Hypothalamus (tissue), 51 donors: ENCODE measurements at places on chromosomes 3 and 15.

DNA sequence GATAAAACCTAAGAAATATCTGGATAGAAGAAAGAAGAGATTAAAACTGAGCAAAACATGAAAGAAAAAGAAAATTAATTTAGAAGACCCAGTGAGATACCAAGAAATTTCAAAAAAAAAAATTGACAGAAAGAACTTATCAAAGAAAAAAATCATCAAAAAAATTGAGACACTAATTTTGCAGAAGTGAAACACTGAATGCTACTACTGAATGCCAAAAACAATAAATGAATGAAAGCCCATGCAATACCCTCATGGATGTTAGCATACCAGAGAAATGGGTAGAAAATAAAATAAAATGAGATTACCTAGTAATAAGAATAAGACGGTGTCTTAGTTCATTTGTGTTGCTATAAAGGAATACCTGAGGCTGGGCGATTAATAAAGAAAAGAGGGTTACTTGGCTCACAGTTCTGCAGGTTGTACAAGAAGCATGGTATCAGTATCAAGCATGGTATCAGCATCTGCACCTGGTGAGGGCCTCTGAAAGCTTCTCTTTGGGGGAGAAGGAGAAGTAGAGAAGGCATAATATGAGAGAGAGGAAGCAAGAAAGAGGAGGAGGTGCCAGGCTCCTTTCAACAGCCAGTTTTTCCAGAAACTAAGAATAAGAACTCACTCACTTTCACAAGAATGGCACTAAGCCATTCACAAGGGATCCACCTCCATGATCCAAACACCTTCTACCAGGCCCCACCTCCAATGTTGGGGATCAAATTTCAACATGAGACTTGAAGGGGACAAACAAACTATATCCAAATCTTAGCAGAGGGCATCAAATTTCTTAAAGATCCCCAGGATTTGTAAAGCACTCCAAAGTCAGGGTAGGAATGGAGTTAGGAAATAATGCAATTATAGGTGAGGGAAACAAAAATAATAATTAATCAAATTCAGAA, 73.2 kb downstream of the BTLA start:
- DNase-seq: no peak

GRCh38 chr15:91246998-91247397, 146.9 kb downstream of the SV2B start:
- no peak for DNase-seq

- DNase-seq: no peak
Measured at GRCh38 chr15:101193806-101194545, 57.9 kb downstream of the CHSY1 start.

DNA sequence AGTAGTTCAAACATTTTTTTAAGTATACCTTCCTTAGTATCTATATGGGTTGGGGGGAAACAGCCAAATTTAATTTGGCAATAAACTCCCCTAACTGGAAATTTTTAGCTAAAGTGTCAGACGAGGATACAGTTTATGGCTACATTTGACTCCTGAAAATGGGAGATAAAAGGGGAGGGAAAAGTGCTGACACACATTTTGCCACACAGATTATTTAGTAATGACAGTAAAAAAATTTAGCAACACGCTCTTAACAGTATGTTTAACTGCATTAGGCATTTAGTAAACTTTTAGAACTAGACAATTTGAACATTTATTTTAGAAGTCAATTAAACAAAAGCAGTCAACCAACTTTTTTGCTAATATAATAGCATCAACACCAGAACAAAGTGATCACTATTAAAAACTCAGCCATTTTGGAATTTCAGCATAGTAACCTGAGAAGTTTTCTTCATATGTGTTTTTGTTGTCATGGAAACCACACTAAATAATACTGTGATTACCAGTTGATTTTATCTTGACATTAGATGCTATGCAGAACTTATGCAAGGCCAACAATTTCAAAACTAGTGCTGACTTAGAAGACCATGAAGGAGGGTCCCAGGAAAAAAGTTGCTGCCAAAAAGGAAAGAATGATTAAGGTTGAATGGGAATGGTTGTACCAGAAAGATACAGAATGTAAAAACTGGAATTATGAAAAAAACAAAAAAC, 47.0 kb upstream of the TFG start:
- no peak for DNase-seq

DNA sequence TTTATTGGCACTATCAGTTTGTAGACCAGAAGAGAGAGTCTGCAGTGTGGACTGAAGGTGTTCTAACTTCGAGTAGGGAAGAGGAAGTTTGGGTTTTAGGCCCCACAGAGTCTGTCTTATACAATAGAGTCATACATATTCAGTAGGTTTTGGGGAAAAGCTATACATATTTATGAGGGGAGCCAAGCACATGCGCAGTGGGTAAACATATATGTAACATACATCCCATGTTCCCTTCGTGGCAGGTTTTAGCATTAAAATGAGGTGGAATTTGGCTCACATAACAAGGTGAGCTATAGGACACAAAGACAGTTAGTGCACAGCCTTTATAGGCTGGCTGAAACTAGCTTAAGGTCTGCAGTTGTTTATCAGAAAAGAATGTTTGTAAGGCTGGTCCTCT, 4.9 kb downstream of the GALK2 start:
- no peak for DNase-seq

DNA sequence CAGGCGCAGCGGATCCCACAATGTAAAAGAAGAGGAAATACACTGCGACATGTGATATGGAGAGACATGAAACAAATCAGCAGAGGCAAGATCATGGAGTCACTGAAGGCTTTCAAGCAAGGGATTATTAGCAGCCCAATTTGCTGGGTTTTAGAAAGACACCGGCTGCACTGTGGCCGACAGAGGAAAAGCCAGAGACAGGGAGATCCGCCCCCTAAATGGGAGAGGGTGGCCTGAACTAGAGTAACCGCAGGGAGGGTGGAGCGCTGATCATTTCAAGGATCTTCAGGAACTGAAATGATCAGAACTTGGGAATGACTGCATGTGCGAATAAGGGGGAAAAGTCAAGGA, 612 bp upstream of the C15orf40 start:
- no peak for DNase-seq

- no peak for DNase-seq
Measured at GRCh38 chr3:123540285-123540684, 44.6 kb downstream of the HACD2 start.

- no peak for DNase-seq
Measured at GRCh38 chr3:160444411-160444810, 5.2 kb downstream of the TRIM59 start.

DNA sequence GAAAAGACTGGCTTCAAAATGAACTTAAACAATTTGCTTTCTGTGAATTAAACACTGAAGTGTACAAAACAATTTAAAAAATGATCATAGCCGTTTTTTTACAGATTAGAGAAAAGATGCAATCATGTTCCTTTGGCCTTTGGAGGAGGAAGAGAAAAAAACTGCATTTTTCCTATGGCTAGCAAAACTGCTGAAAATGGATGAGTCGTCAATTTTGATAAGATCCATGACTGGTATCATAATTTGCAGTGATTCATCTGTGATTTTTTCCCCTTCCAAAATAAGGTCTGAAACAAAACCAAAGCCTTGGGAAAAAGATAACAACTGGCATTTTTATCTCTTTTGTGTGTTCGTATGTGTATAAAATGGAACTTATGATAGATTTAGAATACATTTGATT, 255.6 kb upstream of the SATB1 start:
- no peak for DNase-seq

DNA sequence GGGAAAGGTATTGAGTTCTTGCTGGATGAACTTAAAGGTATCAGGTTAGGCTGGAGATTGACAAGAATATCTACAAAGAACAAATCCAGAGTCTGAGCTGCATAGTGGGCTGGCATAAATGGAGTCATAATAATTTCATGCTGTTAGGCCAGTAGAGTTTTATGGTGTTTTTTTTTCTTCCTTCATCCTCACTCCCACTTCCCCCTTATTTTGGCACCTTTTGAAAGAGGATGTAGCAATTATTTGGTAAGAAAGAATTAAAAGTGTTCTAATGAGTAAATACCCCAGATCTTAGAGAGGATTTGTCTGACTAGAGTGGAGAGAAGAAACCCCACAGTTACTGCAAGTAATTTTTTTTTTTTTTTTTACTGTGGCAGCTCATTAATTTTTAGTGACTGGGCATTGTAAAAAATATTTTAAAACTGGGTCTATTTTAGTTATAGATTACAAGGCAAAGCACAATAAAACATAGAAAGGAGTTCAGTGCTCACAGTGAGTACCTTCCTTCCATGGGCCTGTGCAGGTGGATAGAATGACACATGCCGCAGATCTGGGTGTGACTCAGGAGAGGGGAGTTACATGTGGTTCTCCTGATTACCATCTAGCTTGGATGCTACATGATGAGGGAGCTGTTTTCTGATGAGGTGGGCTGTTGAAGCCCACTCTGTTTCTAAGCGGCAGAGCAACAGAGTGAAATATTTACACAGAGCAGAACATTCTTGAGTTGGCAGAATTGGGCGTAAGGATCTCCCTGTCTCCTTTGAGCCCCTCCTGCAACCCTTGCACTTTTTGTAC, 5.3 kb downstream of the EDEM1 start:
- no peak for DNase-seq

- no peak for DNase-seq
Measured at GRCh38 chr3:141085343-141086070, 34.4 kb downstream of the SPSB4 start.

DNA sequence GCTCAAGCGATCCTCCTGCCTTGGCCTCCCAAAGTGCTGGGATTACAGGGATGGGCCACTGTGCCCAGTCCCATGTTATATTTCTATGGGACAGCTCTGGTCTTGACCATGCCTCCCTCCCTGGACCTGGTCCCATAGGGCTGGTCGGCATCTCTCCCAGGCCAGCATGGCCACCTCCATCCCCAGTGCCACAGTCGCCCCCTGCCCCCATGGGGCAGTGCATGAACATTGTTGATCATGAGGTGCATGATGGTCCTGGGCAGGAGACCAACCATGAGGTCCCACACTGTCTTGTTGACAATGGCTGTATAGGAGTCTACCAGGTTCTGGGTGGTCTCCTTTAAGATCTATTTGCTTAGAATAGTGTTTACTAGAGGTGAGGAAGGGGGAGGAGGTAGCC, 6.5 kb downstream of the RPS17 start:
- DNase-seq: no peak

- DNase-seq: no peak
Measured at GRCh38 chr15:30008156-30008555, 74.6 kb upstream of the GOLGA8J start.

DNA sequence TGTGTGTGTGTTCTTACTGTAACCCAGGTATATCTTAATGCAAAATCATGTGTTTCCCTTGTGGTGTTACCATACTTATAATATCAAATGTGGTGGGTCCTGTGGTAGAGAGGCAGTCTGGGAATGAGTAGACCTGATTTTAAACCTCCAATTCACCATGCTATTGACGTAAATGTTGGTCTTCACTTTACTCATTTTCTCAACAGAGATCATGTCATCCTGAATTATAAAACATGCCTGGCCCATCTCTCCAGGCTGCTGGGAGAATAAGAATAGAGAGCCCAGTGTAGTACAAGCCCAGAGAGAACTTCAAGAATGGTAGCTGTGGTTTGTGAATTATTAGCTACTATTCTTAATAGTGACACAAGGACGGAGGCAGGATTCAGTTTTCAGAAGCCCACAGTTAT, 88.1 kb downstream of the MBNL1 start:
- DNase-seq: no peak

- DNase-seq: no peak
Measured at GRCh38 chr15:91988655-91989054, 135.1 kb downstream of the SLCO3A1 start.

DNA sequence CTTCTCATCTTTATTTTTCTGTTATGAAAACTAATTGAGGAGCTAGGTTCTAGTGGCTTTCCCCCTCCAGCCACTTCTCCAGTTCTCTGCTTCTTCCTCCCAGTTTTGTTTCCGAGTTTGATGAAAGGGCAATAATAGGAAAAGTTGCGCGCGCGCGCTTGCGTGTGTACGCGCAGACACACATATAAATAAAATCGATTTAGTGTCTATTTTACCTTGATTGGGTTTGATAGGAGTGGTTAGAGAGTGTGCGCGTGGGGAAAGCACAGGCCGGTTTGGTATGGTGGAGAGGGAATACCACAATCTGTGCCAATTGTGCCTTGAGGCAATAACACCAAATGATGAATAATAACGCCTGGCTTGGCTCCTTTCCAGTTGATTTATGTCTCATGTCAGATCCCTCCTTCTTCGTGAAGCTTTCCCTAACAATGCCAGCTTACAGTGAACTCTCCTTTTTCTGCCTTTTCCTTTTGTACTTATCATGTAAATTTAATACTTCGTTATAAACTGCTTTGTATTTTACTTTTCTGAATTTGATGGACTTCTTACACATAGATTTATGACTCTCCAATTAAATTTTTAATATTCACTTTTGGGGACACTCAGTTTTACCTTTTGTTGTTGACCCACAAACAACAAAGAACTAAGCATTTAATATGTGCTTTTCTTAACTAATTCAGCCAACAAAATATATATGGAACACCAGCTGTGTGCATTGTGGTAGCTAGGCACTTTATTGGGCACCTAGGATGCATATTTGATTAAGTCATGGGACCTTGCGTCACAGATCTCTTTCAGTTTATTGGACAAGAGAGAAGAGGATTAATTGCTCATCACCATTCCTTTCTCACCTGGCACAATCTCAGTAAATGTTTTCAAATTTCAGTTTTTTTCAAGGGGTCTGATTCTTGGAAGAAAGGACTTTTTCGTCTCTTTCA, 1.7 kb downstream of the TIPARP start:
- DNase-seq: no peak

DNA sequence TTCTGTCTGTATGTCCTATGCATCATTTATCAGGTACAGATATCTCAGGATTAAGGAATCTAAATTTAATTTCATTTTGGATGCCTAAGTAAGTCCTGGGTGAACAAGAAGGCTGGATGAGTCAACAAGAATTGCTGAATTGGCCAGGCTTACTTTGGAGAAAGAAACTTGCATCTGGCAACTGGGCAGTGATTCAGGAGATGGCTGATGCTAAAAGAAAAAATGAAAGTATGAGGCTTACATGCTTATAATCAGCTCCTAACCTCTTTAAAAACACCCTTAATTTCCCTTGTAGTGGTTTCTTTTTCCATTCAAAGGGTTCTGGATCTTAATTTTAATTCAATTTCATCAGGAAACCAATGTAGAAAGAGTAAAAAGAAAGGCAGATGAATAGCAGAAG, 228.8 kb upstream of the PEX5L start:
- DNase-seq: no peak

- DNase-seq: no peak
Measured at GRCh38 chr15:77507143-77507897, 86.6 kb downstream of the HMG20A start.

GRCh38 chr15:99719096-99719541, 14.1 kb downstream of the LYSMD4 start:
- no peak for DNase-seq

- DNase-seq: no peak
Measured at GRCh38 chr15:88391700-88392099, 75.5 kb downstream of the MRPL46 start.
